ENCODE measurements at places on chromosomes 5 and 9. TPM values are rescaled to one million over a fixed set of nuclear protein-coding genes. Genes with fewer than 3 reads are reported as not detected.

Gene BTNL8
- total RNA-seq: 0.57 TPM

Gene YTHDC2
- 15.1 TPM for total RNA-seq

Gene SOHLH1
- total RNA-seq: not detected

Gene LCNL1
- not detected for total RNA-seq

Gene MAML1
- total RNA-seq: 12.6 TPM

Gene ZNF366
- total RNA-seq: not detected

Gene ARID3C
- 0.11 TPM for total RNA-seq

Gene HAUS6
- 38.6 TPM for total RNA-seq

Gene SKIC3
- total RNA-seq: 70.5 TPM

Gene PCDHGA6
- 1.5 TPM for total RNA-seq

Gene TMC1
- 0.19 TPM for total RNA-seq

Gene SYNPO
- total RNA-seq: 4.1 TPM

Gene PRLR
- total RNA-seq: 0.16 TPM

Gene IRX4
- total RNA-seq: 0.53 TPM

Gene CDKN2B
- not detected for total RNA-seq

Gene PDZD2
- total RNA-seq: 5.5 TPM

Gene SPINK7
- total RNA-seq: not detected

Gene ZNF622
- total RNA-seq: 66.6 TPM

Gene ANKRA2
- 11.6 TPM for total RNA-seq

Gene SNCAIP
- not detected for total RNA-seq

Gene PDLIM4
- total RNA-seq: 84.1 TPM

Gene WNT8A
- not detected for total RNA-seq

Measured in A375 (cell line).